ENCODE measurements at places on chromosomes 3 and 15.

- DNase-seq, result no peak
Measured at GRCh38 chr3:130854208-130854864, 39.5 kb upstream of the ATP2C1 start.

GRCh38 chr3:7188551-7188950, 327.6 kb downstream of the GRM7 start:
- no peak for DNase-seq

- no peak for DNase-seq
Measured at GRCh38 chr15:78915341-78916087, 29.3 kb downstream of the CTSH start.

DNA sequence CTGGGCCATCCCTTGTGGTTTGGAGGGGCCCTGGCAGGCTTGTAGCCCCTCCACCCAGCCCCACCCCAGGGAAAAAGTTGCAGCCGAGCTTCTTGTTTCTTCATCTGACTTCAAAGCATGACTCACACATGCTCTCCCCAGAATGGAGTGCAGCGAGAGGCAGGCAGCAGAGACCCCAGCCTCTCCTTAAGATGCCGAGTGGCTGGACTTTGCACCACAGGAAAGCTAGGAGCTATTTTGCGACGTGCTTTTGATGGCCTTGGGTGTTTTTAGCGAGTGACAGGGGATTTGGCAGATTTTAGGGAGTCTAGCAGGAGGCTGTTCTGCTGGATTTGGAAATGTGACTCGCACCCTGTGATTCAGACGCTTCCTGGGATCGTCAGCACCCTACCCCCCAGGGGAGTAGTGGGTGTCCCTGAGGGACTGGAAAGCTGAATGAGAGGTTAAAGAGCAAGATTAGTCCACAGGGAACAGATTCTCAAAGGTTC, 14.2 kb downstream of the BAHD1 start:
- DNase-seq, result no peak

DNA sequence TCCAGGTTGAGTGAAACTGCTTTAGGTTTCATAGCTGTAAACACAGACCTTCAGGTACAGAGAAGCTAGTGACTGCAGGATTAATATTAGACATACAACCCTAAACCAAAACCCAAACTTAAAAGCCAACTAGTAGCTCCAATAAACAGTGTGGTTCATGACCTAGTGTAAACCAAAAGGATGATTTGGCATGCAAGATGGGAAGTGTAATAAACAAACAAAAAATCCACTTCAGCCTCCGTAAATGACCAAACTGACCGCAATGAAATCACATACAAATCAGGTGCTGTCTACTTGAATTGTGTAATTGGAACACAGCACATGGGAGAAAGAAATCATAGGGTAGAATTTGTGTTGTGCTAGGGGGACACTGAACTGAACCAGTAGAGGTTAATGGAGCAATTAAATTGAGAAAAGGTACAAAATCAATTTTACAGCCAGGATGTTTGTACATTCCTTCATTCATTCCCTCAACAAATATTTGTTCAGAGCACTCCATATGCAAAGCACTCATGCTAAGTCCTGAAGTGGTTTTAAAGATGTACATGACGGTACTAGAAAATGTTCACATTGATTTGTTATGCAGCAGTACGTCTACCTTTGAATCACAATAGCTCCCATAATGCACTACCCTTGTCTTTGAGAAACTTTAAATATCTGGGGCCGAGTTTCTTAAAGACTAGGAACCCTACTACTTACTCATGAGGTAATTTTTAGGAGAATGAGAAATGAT, 21.4 kb upstream of the CHST2 start:
- no peak for DNase-seq

DNA sequence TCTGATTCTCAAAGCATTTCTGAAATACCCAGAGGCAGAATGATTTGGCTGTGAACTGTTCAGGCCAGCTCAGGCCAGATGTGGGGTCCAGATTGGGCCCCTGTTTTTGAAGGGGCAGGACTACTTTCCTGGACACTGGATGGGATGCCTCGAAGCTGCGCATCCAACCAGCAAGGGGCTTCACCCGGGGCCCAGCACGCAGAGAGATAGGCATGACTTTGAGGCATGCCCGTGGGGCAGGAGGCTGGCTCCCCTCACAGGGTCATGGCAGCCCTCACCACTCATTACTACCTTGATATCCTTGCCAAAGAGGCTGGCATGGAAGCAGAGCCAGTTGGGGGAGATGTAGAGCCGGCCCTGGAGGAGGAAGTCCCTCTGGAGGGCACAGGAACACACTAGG, 30.1 kb downstream of the GRAMD2A start:
- DNase-seq, result no peak

All from stimulated activated CD4-positive, alpha-beta T cell treated with anti-CD3 and anti-CD28 coated beads, TNF-alpha, amount 100 ng/mL, for 1 hour (primary cell).